Hepatocyte (in vitro differentiated cells): ENCODE measurements at places on chromosomes 2 and 18. TPM values are rescaled to one million over a fixed set of nuclear protein-coding genes. Genes with fewer than 3 reads are reported as not detected.

Gene LYPD6B
- total RNA-seq: 13.3 and 16.8 TPM in 2 replicates

Gene MROH2A
- not detected in 2 replicates for total RNA-seq

Gene LHCGR
- total RNA-seq: not detected in 2 replicates

Gene NABP1
- 36.1 and 40.0 TPM in 2 replicates for total RNA-seq

Gene TTC31
- 19.9 and 25.1 TPM in 2 replicates for total RNA-seq

Gene LRATD1
- total RNA-seq: 35.1 and 42.1 TPM in 2 replicates

Gene NTSR2
- not detected in 2 replicates for total RNA-seq

Gene NT5DC4
- total RNA-seq: 1.2 and 2.7 TPM in 2 replicates

Gene RTN4
- 243 and 284 TPM in 2 replicates for total RNA-seq

Gene SIX3
- total RNA-seq: not detected in 2 replicates

Gene IL1R2
- 1.3 and 10.5 TPM in 2 replicates for total RNA-seq

Gene GKN1
- 0.53 TPM in 1 of 2 replicates, not detected in the other for total RNA-seq

Gene POTEE
- 6.9 and 9.6 TPM in 2 replicates for total RNA-seq

Gene IL1F10
- total RNA-seq: not detected in 2 replicates

Gene ELOA2
- not detected in 2 replicates for total RNA-seq

Gene TDRD15
- total RNA-seq: 0.07 and 0.08 TPM in 2 replicates

Gene CD302
- total RNA-seq: 25.2 and 26.0 TPM in 2 replicates

Gene SERPINB4
- not detected in 2 replicates for total RNA-seq

Gene MC4R
- total RNA-seq: not detected in 2 replicates

Gene C18orf63
- not detected in 2 replicates for total RNA-seq

Gene LRRTM4
- 3.5 and 6.5 TPM in 2 replicates for total RNA-seq

Gene PLGLB1
- 4.4 and 6.6 TPM in 2 replicates for total RNA-seq

Gene CCDC102B
- 3.7 and 5.4 TPM in 2 replicates for total RNA-seq

Gene CDCA7
- total RNA-seq: 8.7 and 11.4 TPM in 2 replicates

Gene D2HGDH
- 12.9 TPM in 2 replicates for total RNA-seq

Gene ASB3
- total RNA-seq: 14.8 and 17.6 TPM in 2 replicates

Gene FZD7
- total RNA-seq: 28.3 and 31.2 TPM in 2 replicates

Gene RBKS
- total RNA-seq: 5.5 and 6.7 TPM in 2 replicates

Gene TWSG1
- total RNA-seq: 60.5 and 61.4 TPM in 2 replicates

Gene SLC35F5
- 132 and 145 TPM in 2 replicates for total RNA-seq

Gene TMEM247
- total RNA-seq: not detected in 2 replicates

Gene GNAL
- total RNA-seq: 5.2 and 7.1 TPM in 2 replicates

Gene REG1B
- not detected in 2 replicates for total RNA-seq

Gene ST6GAL2
- 5.9 and 14.4 TPM in 2 replicates for total RNA-seq

Gene TMEM37
- 52.6 TPM in 2 replicates for total RNA-seq

Gene KLHL29
- 3.6 and 3.8 TPM in 2 replicates for total RNA-seq

Gene ZBTB7C
- 1.0 and 2.0 TPM in 2 replicates for total RNA-seq

Gene DPP4
- total RNA-seq: 218 and 256 TPM in 2 replicates

Gene GPR35
- total RNA-seq: 14.7 and 17.3 TPM in 2 replicates

Gene FEV
- 0.70 TPM in 1 of 2 replicates, not detected in the other for total RNA-seq

Gene MC2R
- not detected in 2 replicates for total RNA-seq

Gene ATP6V1C2
- 0.32 and 0.57 TPM in 2 replicates for total RNA-seq

Gene UGT1A9
- 9.6 and 9.8 TPM in 2 replicates for total RNA-seq

Gene GAL3ST2
- total RNA-seq: 0.20 and 0.53 TPM in 2 replicates

Gene CYP1B1
- total RNA-seq: 23.2 and 28.9 TPM in 2 replicates

Gene CCDC121
- total RNA-seq: 2.7 and 4.4 TPM in 2 replicates

Gene NEU2
- not detected in 2 replicates for total RNA-seq

Gene CMPK2
- 5.4 and 7.0 TPM in 2 replicates for total RNA-seq

Gene SALL3
- total RNA-seq: 0.30 and 0.48 TPM in 2 replicates

Gene CCDC148
- 1.6 and 2.2 TPM in 2 replicates for total RNA-seq

Gene SERPINB13
- total RNA-seq: not detected in 2 replicates

Gene ACMSD
- 6.5 and 8.6 TPM in 2 replicates for total RNA-seq

Gene LONRF2
- 1.4 and 1.9 TPM in 2 replicates for total RNA-seq

Gene EVA1A
- total RNA-seq: 30.8 and 36.2 TPM in 2 replicates
